ENCODE measurements at places on chromosomes 1 and 21.

- DNase-seq, result no peak
These were observed 30.4 kb upstream of the COG2 start for GRCh38 chr1:230611878-230612235.

DNA sequence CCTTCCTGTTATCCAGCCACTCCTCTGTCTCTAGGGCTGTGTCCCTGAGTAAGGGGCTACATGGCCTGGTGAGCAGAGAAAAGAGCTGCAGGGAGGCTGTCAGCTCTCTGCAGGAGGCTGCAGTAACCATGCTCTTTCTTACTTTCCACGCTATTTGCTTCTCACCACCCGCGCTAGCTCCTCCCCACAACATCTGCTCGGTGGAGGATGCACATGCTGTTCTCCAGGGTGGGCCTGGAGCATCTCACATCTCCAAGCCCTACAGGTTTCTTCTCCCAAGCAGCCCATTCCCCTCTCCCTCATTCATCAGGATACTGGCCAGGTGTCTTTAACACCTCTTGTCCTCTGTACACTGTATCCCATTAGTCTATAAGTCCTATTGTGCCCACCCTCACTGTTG is 103.8 kb downstream of the IER5 start:
- no peak for DNase-seq

DNA sequence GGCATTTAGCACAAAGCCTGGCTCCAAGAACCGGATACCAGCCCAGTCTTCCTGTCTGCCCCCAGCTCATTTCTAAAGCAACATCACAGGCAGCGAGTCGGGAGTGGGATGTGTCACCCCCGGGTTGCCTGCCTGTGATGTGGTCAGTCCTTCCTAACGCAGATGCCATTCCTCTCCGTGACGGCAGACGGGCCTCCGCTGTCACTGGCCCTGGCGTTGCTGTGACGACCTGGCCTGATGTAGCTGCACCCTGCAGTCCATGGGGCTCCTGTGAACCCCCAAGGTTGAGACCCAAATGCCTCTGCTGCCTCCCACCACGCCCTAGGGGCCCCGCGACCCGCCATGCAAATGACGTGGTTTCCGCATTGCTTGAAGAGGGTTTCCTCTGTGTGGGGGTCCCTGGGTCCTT is 12.3 kb downstream of the TNFRSF1B start:
- DNase-seq, result peak; percentile 52

DNA sequence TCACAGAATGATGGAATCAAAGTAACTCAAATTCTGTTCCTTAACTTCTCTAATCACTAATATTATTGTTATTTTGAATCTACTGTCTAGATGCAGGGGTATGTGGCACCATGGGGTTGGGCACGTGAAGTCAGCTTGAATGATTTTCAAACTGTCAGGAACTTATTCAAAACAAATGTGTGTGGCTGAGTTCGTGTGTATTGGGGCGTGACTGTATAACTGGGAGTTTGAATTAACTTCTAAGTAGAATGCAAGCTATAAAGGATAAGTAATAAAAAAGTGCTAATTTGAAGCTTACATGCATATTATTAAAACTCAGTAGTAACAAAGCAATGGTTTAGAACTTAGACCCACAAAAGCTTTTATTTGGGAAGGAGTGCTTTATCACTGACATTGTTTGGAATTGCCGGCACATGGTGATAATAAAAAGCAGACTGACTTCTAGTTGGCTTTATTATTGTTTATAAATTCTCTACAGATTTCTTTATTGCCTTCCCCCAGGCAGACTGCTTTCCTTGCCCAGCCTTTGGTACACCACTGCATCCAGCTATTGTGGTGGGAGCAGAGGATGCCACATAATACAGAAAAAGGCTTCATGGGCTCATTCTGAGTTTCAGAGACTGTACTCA is 84.3 kb downstream of the TENT5C start:
- no peak for DNase-seq

DNA sequence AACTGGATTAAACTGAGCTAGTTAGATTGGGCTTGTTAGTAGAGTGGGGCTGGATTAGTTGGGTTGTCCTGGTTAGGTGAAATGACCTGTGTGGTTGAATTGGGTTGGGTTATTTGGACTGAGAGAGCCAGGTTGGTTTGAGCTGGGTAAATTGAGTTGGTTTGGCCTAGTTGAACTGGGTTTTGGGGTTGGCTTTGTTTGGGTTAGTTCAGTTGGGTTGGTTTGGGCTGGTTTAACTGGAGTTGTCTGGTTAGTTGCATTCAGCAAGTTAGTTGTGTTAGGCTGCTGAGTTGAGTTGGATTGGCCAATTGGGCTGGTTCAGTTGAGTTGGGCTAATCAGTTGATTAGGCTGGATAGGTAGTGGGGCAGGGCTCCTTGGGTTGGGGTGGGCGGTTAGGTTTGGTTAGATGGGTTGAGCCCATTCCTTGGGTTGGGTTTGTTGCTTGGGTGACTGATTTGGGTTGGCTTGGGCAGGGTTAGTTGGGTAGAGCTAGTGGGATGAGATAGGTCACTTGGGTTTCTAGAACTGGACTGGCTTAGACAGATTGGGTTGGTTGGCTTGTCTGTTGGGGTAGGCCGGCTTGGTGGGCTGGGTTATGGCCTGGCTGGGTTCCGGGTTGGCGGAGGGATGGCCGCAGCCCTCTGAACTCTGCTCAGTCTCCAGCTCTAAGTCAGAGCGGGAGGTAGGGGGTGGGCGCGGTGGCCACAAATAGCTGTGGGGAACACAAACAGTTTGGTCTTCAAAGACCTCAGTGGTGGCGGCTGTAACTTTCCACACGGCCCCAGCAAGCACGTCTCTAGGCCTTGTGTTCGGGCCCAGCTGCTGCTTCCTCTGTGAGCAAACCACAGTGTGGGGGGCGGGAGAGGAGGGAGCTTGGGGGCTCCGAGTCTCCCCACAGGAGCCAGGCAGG is 67.2 kb upstream of the RUNX3 start:
- DNase-seq, result no peak

GRCh38 chr1:56250809-56251208 is 328.6 kb downstream of the PLPP3 start:
- no peak for DNase-seq
